PC-9 (cell line): ENCODE measurements at places on chromosomes 6 and 20.

- no peak for DNase-seq
Measured at GRCh38 chr20:47964149-47964548, 178.9 kb upstream of the SULF2 start.

GRCh38 chr6:90676516-90677300 lies 89.8 kb upstream of the MAP3K7 start:
- DNase-seq, result no peak

DNA sequence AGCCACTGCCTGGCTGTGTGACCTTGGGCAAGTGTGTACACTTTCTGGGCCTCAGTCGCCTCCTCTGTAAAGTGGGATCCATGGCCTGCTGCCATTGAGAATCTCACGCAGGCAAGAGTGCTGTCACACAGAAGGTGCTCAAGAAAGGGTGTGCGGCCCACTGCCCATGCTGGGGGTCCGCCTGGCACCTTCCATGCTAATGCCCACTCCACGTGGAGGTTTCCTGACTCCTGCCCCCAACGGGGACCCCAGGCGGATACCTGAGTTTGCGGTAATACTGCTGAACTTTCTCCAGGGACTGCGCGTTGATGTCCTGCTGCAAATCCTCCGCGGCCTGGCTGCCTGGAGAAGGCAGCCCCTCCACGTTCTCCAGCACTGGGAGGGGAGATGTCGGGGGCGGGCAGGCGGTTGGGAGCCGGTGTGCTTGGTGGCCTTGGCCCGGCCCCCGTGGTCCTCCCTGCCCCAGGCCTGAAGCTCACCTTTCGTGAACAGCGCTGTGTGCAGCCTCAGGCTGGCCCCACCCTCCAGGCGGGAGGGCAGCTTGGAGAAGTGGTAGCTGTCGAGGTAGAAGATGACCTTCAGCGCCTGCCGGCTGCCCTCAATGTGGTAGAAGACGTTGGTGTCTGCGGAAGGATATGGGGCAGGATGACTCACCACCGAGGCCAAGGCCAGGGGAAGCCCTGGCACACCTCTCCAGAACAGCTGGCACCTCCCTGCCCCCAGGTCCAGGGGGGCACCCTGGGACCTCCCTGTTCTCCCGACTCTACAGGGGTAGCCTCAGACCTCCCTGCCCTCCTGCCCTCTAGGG lies 195.6 kb downstream of the PREX1 start:
- DNase-seq, result no peak

DNA sequence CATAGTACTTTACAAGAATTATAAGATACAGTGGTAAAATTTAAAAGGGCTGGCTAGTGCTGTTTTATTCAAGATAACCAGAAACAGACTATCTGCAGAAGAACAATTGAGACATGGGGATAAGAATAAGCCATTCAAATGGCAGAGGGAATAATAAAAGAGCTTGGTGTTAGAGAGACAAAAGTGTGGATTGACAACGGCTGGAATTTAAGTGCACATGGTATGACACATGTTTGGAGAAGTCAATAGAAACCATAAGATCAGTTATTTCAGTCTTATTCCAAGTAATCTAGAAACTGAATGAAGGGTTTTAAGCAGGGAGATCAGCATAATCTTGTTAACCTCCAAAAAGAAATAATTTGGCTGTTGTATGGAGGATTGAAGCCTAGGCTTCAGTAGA lies 1205.5 kb upstream of the CITED2 start:
- no peak for DNase-seq

GRCh38 chr20:56204206-56204605 lies 44.3 kb upstream of the MC3R start:
- DNase-seq, result no peak

DNA sequence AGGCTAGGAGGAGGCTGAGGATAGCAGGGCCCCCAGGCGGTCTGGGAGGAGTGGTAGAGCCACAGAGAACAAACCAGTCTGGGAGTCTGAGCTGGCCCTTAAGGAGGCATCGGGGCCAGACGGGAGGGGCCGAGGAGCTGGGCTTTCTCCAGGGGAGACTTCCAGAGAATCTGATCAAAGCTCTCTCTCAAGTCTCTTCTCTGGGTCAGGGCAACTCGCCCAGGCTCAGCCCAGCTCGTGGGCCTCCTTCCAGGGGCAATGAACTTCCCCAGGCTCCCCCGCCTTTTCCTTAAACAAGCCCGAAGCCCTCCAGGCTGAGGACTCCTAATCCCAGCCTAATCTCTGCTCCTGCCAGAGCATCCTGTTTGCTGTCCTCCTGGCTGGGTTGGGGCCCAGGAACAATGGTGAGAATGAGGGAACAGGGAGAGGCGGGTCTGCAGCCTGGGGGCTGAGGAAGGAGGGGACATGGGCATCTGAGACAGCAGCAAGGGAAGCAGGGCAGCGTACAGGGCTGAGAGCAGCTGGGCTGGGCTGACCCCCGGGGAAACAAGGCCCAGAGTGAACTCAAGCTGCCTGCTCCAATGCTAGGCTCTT lies 173.6 kb downstream of the ANKRD60 start:
- no peak for DNase-seq

GRCh38 chr20:50222309-50223038 lies 31.8 kb downstream of the CEBPB start:
- no peak for DNase-seq

DNA sequence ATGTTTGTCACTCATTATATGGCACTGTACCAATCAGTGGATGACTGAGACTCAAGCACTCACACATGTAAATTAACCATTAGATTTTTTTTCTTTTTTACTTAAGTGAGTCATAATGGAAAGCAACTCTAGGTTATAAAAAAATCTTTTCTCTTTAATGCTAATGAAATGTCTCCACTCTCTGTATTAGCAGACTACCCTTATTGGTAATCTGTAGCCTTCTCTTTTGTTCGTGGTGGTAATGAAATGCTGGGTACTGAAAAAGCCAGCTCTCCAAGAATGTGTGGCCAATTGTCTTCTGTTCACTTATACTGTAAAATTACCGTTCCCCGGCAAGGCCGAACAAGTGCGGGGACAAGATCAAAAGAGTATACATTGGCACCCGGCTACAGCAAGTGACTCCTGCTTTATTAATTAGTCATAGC lies 69.0 kb downstream of the AFG1L start:
- no peak for DNase-seq

GRCh38 chr20:51535075-51535386 lies 7.5 kb downstream of the NFATC2 start:
- DNase-seq, result no peak

DNA sequence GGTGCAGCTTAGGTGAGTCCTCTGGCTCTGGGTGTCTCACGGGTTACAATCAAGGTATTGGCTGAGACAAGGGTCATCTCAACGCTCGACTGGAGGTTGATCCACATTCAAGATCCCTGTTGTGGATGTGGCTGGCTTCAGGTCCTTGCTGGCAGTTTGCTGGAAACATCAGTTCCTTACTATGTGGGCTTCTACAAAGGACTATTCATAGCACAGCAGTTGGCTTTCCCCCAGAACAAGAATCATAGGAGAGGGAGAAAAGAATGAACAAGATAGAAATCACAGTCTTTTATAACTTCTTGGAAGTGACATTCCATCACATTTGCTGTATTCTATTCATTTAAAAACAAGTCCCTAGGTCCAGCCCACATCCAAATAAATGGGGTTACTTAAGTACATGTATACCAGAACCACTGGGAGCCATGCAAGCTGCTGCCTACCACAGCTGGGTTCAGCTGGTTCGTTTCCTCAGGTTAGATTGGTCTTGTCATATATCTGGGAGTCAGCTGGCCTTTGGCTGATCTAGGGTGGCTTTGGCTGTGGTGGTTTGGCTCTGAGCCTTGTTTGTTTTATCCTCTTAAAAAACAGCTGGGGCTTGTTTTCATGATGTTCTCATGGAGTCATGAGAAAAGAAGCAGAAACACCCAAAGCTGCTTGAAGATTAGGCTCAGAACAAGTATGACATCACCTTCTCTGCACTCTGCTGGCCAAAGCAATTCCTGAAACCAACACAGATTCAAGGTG lies 433.2 kb upstream of the SPTLC3 start:
- no peak for DNase-seq

DNA sequence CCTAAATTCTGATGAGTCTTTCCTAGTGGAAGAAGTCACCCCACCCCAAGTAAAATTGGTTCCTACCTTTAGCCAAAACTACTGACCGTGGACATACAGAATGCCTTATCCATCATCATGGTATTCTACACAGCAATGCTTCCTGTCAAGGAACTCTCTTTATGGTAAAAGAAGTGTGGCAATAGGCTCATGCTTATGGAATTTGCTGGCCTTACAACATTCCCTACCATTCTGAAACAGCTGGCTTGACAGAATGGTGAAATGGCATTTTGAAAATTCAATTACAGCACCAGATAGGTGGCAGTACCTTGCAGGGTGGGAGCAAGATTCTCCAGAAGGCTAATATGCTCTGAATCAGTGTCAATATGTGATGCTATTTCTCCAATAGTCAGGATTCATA lies 41.8 kb upstream of the BACH2 start:
- peak; percentile 42 for DNase-seq

GRCh38 chr6:40755046-40755681 lies 168.0 kb upstream of the LRFN2 start:
- no peak for DNase-seq

DNA sequence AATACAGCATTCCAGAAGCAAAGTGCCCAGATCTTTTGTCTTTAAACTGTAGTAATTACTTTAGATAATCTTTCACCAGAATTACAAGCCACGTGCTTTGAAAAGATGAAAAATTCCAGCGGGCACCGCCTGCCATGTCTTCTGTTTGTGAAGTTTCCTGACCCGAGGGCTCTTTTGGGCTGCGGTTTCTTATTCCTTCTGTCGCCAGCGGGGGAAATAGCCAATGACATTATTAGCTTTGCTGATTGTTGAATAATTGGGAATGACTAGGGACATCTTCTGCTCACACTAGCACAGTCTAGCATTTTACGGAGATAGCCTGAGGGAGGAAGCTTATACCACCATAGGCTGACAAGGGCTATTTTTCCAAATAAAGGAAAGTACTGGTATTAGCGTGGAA lies 124.7 kb downstream of the SAMD5 start:
- no peak for DNase-seq
